ENCODE measurements at places on chromosomes 12 and 14.
A peak's percentile ranks its signal among the peaks of the same experiment; 100 is the strongest.

- peak; percentile 23 for DNase-seq
Observed at GRCh38 chr14:32400480-32400879, 71.4 kb downstream of the AKAP6 start.

DNA sequence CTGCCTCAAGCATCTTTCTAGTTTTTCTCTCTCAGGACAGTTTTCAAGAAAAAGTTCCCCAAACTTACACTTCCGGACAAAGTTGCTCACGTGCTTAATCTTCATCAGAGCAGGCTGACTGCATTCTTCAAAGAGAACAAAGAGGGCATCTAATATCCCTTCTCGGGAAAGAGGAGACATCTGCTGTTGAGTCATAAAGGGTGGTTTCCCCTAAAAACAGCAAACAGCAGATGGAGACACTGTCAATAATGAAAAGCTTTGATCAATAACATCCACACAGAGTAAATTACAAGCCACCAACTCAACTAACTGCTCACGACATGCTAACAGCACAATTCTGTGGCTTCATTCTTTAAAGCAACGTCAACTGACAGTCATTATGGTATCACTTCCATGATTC, 8.1 kb downstream of the CIT start:
- peak; percentile 8 for DNase-seq

DNA sequence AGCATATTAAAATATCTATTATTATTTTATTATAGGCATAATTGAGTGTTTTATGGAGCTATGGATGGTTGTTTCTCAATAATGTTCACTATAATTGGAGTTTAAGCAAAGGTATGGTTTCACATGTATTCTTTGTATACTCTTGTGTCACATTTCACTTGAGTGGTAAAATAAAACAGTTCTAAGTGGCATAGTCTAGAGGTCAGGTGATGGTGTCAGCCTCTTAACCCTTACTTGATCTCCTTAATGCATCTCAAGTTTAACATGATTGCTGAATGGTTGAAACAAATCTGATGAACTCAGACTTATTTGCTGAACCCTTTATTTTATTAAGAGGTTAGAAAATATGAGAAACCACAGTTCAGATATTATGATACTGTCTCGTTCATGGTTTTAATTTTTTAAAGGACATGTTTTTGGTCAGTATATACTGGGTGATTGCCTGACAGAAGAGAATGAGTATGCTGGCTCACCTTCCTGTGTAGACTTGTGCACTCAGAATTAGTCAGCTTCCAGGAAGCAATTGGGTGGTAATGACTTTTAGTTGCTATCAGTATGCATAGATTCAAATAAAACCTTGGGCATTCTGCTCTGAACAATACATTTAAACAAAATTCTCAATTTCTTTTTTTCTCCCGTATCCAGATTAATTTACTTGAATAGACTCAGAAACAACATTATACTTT, 464.6 kb downstream of the PCNX1 start:
- DNase-seq: peak; percentile 59

DNA sequence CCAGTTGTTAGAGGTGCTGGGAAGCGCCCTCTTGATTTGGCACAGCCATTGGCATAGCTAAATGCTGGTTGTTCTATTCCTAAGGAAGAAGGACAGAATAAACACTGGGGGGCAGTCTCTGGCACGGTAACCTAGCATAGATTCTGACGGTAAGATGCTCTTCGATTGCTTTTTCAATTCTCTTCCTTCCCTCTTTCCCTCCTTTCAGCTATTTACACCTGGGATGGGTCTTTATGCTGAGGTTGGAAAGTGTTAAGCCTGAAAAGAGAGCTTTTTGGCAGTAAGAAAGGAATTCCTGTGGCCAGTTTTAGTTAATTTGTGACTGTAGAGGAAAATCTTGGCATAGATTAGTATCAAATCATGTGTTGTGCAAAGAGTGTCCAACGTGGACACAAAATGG, 162.8 kb downstream of the SNAPC1 start:
- DNase-seq: peak; percentile 54
